Activated CD4-positive, alpha-beta T cell treated with anti-CD3 and anti-CD28 coated beads, Interleukin-2, amount 50 U/mL, for 48 hours (primary cell): ENCODE measurements at places on chromosomes 6 and 20.

GRCh38 chr6:26257272-26257671, 107.7 kb upstream of the BTN3A2 start:
- no peak for DNase-seq

DNA sequence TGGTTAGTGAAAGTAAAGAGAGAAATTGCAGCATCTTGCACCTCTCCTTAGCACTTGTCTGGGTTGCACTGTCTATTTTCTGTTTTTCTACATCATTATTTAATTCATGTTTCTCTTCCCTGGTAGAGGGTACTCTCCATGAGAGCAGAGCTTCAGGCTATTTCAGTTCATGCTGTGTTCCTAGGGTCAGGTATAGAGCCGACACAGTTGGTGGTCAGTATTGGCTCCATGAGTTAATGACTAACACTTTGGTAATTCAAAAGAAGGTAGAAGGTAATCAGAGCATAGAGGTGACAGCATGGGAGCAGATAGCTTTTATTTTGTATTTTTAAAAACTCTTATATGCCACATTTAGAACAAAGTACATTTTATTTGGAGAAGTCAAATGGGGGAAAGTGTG, 42.7 kb downstream of the RIMS1 start:
- no peak for DNase-seq

- peak; percentile 87 for DNase-seq
Measured at GRCh38 chr20:59222253-59223181, 58.9 kb downstream of the ZNF831 start.

DNA sequence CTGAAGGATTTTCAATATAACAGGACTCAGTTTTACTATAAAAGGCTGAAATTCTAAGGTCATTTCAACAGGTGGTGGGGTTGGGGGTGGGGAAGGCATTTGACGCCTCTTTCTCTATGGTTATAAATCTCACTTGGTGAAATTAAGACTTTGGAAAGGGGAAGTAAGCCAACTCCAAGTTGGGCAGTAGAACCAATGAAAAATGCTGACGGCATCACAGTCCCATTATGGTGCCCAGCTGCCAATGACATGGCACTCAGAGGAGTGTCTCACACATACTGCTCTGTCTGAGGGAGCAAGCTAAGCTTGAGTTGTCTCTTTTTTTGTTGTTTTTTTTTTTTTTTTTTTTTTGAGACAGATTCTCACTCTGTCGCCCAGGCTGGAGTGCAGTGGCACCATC, 4.7 kb downstream of the SLC16A10 start:
- DNase-seq, result no peak

DNA sequence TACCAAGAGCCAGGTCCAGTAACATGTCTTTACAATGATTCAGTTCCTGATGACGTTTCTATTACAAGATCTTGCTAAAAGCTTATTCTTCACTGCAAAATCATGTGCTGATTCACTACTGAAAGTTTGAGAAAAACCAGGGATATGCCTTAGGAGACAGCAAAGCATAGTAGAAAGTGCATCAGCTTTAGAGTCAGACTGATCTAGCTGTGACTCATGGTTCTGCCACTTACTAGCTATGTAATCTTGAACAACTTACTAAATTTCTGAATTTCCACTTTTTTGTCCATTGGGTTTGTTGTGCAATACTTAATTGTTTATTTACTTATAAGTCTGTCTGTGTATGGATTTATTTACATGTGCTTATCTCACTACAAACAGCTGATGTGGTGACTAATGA, 198.5 kb upstream of the RSPO3 start:
- DNase-seq, result no peak

DNA sequence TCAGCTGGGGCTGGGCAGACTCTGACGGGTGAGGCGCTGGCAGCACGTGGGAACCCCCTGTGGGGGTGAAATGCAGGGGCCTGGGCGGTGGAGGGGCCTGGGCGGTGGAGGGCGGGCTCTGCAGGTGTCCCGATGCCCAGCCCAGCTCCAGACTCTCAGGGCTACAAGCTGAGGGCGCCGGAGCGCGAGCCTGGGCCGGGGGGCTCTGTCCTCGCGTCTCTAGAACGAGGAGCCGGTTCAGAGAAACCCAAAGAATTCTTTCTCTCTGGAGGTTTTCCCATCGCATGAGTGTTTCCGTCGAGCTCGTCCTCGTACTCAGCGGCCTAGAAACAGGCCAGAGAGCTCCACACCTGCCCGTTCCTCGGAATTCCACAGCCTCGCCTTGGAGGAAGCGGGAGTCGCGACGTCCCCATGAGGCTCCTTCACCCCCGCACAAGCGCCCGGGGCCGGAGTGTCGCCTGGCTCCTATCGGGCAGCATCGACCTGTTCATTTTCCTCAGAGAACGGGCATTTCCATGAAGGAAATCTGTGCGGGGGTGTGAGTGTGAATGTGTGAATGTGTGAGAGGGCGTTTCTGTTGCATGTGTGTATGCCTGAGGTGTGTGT, 76.9 kb downstream of the SMOC2 start:
- no peak for DNase-seq

DNA sequence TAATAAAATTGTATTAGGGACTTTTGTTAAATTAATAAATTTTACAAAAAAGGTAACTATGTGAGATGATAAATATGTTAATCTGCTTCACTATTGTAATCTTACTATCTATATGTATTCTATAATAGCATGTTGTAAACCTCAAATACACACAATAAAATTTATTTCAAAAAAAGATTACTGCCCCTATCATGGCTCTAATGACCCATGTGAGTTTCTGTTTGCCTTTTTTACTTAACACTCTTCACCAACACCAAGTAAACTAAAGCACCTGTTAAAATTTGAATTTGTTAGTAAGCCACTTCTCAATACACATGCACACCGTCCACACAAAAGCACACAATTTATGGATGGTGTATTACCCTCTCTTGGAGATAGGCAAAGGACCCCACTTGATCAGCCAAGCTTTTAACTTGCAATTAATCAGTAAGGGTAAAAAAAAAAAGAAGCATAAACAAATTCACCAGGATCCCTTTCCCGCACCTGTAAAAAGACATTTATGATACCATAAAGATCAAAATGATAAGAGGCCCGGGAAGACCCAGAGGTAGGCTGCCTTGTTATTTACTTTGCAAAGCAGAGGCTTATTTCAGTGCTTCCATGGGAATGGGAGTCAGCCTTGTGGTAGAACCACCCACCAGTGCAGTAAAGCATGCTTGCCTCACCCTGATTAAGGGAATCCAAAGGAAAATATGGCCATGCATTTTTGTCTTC, 28.6 kb upstream of the PKHD1 start:
- DNase-seq, result no peak

DNA sequence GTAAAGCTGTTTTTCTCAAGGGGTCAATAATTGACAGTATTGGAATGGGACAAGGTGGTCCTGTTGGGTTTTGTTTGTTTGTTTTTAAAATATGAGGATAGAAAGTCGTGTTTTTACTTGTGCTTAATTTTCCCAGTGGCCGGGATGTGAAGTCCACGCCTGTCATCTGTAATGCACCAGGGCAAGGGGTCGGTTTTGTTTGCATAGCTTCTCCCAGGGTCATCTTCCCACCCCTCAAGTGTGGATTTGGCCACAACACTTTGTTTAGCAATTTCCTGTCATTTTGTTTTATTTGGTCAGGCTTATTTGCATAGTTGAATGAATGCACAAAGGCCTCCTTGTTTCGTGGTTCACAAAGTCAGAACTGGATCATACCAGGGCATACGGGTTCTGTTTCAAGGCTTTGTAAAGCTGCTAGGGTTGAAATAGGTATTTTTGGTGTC, 29.8 kb downstream of the SYNJ2 start:
- no peak for DNase-seq

DNA sequence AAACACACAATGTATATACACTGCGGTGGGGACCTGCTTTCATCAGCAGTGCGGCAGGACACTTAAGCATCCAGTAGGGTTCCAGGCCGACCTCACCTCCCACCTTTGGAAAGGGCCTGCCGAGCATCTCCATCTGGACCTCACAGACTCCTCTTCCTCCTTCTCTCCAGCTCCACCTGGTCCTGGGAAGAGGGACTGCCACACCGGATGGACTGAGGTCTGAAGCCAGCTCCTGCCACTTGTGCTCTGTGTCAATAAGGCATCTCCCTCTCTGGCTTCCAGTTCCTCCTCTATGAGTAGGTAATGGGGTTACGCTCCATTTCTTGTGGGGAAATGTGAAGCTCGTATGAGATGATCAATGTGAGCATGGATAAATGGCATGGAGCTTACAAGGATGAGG, 19.1 kb upstream of the NNAT start:
- no peak for DNase-seq

GRCh38 chr6:144606083-144606482, 320.9 kb downstream of the UTRN start:
- DNase-seq, result no peak

GRCh38 chr6:111490067-111490466, 7.0 kb upstream of the REV3L start:
- no peak for DNase-seq

- DNase-seq, result no peak
Measured at GRCh38 chr6:119459207-119459974, 109.8 kb upstream of the MAN1A1 start.

- no peak for DNase-seq
Measured at GRCh38 chr6:16698162-16698533, 63.1 kb downstream of the ATXN1 start.

GRCh38 chr6:17859846-17860245, 127.6 kb downstream of the KIF13A start:
- DNase-seq, result no peak

DNA sequence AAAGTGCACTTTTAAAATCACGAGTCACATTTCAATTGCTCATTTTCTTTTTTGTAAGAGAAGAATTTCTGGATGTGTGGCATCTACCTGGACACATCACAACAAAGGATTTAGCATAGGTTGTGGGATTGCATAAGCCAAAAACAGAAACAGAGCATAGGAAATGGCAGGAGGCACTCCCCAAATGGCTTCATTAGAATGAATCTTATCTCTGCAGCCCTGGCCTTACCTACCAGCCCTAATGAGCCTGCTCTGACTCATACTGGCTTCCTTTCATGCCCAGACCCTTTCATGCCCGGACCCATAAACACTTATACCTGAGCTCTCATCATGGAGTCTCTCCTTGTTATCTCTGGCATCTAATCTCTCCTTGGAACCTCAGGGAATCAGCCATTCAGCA, 23.9 kb upstream of the SPTLC3 start:
- no peak for DNase-seq

- peak; percentile 80 for DNase-seq
Measured at GRCh38 chr20:54649511-54649962, 174.1 kb downstream of the DOK5 start.

DNA sequence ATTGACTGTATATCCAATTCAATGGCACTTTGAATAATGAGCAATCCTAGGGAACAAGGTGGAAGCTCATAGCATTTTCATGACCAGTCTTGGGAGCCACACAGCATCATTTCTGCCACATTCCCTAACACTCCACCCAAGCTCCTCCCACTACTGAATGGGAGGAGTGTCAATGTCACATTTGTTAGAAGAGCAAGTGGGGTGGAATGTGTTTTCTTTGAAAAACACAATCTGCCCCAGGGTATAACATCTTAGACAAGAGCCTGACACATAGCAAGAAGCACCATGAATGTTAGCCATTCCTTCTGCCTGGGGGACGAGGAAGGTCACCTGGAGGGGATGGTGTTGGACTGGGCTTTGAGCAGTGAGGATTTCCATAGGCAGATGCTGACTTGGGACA, 258.3 kb upstream of the PMEPA1 start:
- no peak for DNase-seq
